DMS79 (cell line): ENCODE measurements at places on chromosomes 1 and 21.
A peak's percentile ranks its signal among the peaks of the same experiment; 100 is the strongest.

DNA sequence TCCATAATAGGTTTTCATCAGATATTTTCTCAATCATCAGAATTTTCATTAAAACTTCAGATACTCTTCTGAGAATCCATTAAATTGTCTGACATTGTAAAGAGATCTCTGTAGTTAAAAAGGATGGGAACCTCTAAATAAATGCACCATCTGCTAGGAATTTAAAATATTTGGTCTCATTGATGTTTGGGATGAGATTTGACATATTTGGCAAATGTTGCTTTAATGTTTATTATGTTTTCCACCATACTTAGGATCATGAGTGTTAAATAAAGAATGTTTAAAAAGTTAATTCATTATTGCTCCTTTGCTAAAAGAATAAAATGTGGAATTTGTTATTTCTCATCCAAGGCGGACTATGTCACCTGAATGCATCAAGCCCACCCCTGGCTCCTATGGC is 85.5 kb upstream of the VANGL1 start:
- no peak for DNase-seq

GRCh38 chr1:187514110-187514509 is 685.4 kb downstream of the PLA2G4A start:
- DNase-seq = no peak

DNA sequence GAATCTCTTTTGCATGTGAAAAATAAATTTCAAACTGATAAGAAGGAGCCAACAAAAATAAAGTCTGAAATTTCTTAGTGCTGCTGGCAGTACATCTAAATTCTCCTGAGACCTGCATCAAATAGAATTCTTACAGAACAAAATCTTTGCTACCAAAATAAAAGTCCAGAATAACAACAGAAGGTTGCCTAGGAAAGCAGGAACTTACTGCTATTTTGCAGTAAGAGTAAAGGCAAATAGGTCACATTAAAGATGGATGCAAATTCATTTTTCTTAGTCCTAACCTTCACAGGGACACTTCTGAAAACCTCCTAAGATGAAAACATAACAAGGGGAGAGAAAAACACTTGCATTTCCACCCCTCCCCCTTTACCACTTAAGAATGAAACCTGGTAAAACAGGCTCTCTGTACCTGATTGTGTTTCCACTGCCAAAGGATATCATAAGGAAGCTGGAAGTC is 59.0 kb downstream of the RUSC1 start:
- DNase-seq = peak; percentile 10

DNA sequence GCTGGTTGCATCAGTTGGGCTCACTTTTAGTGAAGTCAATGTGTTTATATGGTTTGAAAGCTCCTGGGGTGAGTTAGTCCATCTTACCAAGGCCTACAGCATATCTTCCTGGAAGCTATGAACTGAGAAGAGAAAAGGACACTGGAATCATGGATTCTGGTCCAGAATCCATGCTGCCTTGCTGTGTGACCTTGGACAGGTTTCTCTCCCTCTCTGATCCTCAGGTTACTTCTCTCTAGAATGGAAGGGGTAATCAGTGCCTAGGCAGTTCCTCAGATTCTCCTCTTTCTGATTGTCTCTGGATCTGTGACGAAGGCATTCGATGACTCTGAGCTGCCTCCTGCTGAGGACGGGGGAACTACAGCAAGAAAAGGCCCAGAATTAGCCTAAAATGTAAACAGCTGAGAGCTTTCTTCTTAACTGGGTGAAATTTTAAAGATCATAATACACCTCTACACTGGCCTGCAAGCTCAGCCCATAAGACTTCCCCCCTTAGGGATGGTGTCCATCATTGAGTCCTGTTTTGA is 425.0 kb upstream of the VAMP3 start:
- no peak for DNase-seq

DNA sequence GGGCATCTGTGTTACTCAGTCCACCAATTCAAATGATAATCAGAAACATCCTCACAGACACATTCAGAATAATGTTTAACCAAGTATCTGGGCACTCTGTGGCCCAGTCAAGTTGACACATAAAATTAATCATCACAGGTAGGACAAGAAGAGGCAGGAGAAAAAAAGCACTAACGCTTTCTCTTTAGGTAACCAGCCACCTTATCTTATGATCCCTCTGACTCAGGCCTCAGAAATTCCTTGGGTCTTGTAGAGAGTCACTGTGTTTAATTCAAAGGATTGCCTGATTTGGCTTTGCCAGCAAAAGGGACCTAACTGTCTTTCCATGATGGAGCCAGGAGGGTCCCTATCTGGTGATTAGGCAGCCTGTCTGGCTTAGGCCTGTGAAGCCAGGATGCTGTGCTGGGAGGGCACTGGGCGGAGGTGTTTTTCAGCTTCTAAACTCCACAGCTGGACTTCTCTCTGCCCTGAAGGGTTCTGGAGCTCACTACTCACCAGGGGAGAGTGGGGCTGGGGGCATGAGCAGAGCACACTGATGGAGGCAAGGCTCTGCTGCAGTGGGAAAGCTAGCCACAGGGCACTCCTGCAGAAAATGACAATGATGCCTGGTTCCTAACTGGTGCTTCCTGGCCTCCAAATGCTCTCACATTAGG is 36.4 kb upstream of the STUM start:
- no peak for DNase-seq

DNA sequence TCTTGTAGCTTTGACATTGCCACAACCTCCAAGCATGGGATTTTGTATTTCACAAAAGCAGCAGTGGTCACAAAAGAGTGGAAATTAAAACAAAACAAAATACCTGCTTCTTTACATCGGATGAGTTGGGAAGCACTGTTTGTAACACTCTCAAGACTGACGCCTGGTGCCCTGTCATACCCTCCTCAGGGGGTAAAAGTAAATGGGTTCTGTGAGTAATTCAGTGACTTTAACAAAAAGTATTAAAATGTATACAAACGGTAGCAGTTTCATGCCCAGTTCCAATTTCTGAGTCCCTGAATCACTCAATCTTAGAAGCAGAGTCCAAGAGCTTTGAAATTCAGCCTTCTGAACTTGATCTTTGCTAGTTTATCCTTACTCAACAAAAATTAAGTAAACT is 152.5 kb downstream of the TIAM1 start:
- DNase-seq = no peak

DNA sequence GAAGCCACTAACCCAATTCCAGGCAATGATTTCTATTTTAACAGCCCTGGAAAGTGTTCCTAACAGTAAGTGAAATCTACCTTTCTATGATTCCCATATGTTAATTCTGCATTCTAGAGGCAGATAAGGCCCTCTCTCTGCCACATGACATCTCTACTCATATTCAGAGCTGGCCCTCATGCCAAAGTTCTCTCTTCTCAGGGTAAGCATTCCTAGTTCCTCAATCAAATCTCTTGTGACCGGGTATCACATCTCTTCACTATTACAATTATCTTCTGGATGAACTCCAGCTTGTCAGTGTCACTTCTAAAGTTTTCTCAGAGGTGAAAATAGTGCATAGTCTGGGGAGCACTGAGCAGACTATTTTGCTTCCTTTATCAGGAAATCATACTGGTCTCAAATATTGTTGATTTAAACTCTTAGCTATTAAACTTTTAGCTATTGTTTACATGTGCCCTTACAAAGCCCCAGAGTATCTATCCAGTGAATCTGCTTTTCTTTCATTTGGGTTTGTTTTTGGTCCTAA is 66.4 kb upstream of the TNFSF18 start:
- no peak for DNase-seq

DNA sequence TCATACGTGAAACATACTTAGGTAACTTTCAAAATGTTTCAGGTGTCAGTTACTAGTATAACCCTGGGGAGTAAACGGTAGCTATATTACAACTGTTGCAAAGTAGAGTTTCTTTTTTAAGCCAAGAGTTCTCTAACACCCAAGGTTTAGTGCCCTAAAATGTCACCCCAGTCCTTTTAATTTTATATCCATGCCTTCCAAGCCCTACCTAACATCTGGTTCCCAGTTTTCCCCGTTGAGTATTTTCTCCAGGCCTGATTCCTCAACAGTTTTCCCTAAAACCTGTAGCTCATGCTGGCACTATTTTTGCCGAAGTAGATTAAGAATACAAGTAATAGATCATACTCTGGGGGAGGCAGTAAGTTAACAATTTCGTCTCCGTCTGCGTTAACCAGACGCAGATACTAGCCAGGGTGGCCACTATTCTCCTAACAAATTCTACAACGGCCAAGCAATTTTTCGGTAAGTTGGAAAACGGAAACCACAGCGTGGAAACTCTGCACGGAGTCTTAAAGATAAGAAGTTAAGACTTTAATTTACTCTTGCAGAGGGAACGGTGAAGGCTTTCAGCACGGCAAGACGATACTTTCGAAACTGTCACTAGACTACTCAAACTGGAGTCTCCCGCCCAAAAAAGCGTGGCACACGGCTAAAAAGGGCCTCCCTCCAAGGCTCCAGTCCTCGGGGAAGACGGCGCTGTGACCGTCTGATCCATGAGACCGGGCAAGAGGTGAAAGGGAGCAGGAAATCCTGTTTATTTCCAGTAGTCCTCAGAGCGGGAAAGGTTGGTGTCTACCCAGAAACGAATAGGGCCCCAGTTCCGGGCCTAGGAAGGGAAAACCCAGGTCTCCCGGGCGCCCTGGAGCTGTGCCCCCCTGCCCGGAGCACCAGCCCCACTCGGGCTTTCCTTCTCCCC is 945 bp downstream of the SRSF4 start:
- no peak for DNase-seq

- no peak for DNase-seq
Observed at GRCh38 chr1:241834733-241835377, 13.1 kb upstream of the EXO1 start.

DNA sequence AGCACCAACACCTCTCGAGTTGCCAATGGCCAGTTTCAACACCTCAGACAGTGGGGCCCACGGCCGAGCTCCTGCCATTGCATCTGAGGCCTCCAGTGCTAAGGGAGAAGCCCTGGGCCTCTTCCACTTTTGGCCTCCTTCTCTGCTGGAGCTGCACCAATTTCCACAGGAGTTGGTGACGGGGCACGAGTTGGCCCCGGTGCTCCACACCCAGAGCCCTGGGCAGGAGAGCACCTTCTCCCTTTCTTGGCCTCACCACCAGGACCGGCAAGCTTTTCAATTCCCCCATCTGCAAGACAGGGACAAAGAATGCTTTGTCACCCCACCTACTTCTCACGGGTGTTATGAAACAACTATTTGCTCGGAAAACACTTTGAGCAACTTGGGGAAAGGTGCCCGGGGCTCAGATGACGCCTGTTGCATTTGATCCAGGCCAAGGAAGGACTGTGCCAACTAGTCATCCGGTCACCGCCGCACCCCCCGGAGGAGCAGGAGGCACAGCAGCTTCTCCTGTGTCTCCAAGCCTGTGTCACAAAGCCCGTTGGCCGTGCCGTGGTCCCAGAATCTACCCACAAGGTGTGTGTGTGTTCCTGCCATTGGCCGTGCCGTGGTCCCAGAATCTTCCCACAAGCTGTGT is 55.2 kb downstream of the TOMM20 start:
- DNase-seq = no peak

DNA sequence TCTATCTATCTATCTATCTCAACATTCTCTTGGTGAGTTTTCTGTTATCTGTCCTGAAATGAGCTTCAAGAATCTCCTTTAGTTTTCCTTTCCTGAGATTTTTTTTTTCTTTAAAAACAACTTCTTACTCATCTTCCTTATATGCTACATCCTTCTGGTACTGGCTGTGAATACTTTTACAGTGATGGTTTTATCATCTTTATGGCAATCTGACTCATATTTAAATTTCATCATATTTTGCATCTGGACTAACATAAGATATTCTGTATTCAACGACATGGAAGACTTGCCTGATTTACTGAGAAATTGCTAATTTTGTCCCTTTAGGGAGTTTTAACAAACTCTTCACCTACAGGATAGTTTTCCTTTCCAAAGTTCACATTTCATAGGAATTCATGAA is 33.0 kb downstream of the PDE4B start:
- DNase-seq = no peak

- DNase-seq = no peak
Observed at GRCh38 chr1:24727501-24728216, 17.6 kb upstream of the CLIC4 start.

DNA sequence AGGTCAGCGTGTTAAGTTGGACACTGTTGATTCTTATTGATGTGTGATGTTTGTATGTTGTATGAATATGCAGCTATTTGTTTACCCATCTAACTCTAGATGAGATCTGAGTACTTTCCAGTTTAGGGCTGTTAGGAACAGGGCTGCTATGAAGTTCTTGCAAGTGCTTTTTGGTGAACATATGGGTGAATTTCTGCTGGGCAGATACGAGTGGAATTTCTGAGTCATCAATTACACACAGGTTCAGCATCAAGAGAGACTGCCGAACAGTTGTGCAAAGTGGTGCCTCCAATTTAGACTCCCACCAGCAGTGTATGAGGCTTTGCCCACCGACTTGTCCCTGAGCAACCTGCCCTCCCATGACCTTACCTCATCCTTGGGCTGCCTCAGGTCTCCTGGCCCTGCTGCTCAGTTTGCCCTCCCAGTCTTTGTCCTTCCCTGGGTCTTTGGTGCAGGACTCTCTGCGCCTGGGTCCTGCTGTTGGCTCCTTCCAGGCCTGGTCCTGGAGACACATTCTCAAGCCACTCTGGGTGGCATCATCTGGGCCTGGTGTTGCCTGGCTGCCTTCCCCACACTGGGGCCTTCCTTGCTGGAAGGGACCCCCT is 343.6 kb downstream of the PTPRU start:
- DNase-seq = no peak
